ENCODE measurements at places on chromosomes 16 and 17.

- no peak for DNase-seq
Measured at GRCh38 chr16:4420505-4421105, 4.2 kb upstream of the CORO7 start.

GRCh38 chr17:1606352-1606985 is 22.2 kb downstream of the SLC43A2 start:
- no peak for DNase-seq

GRCh38 chr17:17693253-17694168 is 12.3 kb downstream of the RAI1 start:
- no peak for DNase-seq

DNA sequence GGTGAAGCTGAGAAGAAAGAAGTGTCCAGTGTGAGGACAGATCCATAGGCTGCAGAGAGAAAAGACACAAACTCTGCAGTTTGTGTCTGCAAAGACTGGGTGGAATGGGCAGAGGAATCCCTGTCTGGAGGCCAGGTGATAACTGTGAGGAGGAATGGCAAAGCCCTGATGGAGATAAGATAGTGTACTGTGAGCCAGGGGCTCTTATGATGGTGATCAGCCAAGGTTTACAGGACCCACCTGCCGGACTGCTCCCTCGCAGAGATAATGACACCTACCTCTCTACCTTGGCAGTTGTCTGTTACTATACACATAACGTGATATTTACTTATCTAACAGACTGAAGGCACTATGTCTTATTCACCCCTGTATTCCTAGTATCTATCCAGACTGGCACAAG is 92.6 kb upstream of the ASIC2 start:
- DNase-seq, result no peak

GRCh38 chr17:49013311-49014213 is 16.4 kb downstream of the IGF2BP1 start:
- no peak for DNase-seq

- no peak for DNase-seq
Measured at GRCh38 chr17:77456951-77457548, 316.3 kb downstream of the SEC14L1 start.

DNA sequence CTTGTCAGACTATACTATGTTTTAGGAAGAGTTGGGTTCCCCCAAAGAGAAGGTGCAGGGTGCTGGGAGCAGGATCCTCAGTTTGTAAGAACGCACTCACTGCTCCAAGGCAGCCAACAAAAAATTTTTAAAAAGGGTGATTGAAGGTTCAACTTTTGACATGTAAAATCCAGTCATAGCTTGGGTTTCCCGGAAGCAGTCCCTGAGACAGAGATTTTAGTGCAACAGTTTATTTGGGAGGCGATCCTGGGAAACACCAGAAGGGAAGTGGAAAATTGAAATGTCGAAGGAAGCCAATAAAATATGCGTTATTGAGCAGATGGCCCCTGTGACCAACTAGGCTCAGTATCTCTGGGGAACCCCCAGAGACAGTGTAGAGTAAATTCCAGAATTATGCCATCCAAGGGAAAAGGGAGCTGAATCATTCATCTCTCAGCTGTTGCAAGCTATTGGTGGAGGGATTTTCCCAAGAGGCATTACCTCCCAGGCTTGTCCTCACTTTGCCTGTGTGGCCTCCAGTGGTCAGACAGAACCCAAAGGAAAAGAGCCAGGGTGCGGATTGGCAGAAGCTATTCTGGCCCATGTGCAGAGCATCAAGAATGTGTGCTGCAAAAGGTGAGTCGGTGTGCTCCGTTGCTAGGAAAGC is 72.9 kb downstream of the HS3ST3B1 start:
- DNase-seq, result no peak

- DNase-seq, result no peak
Measured at GRCh38 chr16:28902909-28903308, 22.1 kb downstream of the RABEP2 start.

GRCh38 chr16:85466304-85466700 is 146.8 kb upstream of the GSE1 start:
- DNase-seq, result no peak

GRCh38 chr17:62154909-62155308 is 89.8 kb upstream of the MED13 start:
- no peak for DNase-seq

DNA sequence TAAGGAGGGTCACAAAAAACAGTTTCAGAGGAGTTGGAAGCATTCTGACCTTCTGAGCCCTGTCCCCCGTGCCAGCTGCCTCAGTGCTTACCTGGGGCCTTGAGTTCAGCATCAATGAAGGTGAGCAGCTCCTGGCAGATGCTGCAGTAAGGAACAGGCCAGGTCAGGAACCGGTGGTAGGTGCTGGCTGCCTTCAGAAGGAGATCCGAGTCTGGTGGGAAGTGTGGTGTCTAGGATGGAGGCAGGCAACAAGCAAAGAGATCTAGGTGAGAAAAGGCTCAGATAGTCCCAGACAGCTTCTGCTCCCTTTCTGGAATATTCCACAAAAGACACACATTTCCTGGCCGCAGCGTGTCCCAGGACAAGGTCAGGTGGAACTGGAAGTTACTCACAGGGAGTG is 37.2 kb upstream of the PIK3R6 start:
- DNase-seq, result no peak

GRCh38 chr17:65523411-65523810 is 38.0 kb downstream of the AXIN2 start:
- no peak for DNase-seq

- no peak for DNase-seq
Measured at GRCh38 chr16:67910158-67910557, 17.1 kb downstream of the PSKH1 start.

DNA sequence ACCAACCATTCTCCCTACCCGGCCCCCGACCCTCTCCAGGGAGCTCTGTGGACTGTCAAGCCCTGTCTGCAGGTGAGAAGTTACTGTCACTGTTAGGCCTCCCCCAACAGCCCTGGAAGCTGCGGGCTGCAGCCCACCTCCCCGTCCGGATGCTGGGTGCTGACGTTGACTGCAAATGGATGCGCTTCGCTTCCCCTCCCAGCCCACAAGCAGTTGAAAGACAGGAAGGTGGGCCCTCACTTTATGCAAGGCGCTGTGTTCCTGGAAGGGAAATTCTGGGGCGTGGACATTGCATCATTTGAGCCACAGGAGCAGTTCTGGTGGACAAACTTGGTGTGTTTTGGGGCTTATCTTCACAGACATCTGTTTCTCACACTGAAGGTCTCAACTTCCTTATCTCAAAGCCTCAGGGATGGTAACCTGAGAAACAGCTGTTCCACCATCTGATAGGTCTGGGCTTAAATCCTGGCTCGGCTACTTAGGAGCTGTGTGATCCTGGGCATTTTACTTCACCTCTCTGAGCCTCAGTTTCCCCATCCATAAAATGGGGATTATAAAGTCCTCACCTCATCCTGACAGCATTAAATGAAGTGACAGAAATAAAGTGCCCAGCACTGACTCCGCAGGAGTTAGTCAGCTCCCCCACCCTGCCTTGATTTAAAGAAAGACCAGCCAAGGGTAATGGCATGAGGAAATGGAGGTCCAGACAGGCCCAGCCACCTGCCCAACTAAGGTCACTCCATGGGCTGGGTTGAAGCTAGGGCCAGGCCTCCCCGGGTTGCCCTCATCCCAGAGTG is 4.6 kb upstream of the DRC7 start:
- no peak for DNase-seq

GRCh38 chr16:20744922-20745440 is 3.4 kb upstream of the THUMPD1 start:
- no peak for DNase-seq

GRCh38 chr17:69878661-69879060 is 196.4 kb upstream of the KCNJ16 start:
- no peak for DNase-seq

GRCh38 chr17:82949361-82949760 is 109.5 kb upstream of the ZNF750 start:
- DNase-seq, result no peak

DNA sequence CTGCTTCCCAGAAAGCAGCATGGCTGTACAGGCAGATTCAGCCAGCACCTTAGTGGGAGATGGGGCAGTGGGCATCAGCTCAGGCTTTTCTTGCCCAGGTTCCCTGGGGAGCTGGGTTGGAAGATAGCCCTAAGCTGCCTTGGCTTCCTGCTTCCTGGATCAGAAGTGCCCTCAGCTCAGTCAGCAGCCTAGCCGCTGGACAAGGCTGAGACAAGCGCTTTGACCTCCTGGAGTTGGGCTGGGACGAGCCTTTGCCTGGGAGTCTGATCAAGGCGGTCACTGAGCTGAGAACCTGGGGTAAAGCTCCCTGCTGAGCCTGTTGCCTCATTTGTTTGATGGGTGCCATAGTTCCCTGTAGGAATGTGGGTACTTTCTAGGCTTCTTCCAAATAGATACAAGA is 190.0 kb downstream of the RAB11FIP4 start:
- no peak for DNase-seq

DNA sequence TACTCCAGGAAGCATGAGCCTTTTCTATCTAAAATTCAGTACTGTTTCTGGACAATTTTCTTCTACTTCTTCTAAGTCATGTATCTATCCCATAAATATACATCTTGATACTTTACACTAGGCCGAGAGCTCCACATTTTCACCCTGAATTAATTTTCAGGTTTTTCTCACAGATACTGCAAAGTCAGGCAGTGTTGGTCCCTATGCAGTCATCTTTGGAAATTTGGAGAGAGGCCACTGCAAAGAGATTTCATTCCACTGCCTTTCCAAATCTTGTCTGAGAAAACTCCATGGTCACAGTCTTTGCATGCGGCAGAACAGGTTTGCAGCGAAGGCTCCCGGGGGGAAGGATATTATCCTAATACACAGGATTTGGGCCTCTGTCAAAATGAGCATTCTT is 28.2 kb downstream of the DUSP14 start:
- DNase-seq, result no peak

DNA sequence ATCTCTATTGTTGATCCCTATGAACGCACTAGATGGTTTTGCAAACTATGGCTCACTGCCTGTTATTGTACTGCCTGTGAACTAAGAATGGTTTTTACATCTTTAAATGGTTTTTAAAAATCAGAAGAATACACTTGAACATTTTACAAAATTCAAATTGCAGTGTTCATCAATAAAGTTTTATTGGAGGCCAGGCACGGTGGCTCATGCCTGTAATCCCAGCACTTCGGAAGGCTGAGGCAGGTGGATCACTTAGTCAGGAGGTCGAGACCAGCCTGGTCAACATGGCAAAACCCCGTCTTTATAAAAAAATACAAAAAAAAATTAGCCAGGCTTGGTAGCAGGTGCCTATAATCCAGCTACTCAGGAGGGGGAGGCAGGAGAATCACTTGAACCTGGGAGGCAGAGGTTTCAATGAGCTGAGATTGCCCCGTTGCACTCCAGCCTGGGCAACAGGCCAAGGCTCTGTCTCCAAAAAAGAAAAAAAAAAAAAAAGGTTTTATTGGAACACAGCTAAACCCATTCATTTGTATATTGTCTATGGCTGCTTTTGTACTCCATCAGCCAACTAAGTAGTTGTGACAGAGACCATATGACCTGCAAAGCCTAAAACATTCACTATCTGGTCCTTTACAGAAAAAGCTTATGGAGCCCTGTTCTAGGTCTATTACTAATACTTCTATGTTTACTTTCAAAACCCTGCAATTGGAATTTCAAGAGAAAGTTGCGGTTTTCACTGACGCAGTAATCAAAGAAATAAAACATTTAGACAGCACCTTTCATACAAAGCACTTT is 18.9 kb downstream of the IKZF3 start:
- DNase-seq, result no peak

DNA sequence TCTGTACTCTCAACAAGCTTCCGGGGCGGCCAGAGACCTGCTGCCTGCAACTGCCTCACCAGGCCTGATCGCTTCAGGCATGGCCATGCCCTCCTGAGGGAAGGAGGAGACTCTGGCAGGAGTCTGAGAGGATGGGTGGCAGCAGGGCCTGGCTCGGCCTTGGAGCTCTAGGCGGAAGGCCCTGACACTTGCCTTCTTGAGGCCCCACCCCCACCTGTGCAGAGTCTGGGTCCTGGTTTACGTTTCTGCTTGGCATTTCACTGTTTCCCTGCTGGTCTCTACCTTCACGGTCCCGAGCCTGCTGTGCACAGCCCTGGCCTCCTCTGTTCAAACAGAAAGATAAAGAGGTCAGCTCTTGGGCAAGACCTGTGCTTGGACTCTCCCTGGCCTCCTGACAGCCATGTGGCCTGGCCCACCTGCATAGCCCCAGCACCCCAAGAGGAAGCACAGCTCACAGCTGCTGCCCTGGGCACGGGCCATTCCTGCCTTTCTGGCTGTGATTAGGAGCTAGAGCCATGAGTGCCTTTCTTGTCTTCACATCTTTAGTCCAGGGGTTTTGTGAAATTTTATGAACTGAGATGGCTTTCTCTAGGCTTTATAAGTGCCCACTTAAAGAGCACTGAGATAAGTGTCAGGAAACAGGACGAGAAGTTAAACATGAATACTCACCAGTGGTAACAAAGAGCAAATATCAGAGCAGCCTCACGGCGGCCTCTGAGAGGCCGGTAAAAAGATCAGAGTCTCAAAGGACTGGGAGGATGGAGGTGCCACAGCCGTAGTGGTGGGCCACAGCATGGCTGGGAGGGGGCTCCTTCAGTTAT is 25.6 kb upstream of the MTSS2 start:
- no peak for DNase-seq

- DNase-seq, result peak; percentile 32
Measured at GRCh38 chr17:600576-601243, 113.9 kb downstream of the VPS53 start.

DNA sequence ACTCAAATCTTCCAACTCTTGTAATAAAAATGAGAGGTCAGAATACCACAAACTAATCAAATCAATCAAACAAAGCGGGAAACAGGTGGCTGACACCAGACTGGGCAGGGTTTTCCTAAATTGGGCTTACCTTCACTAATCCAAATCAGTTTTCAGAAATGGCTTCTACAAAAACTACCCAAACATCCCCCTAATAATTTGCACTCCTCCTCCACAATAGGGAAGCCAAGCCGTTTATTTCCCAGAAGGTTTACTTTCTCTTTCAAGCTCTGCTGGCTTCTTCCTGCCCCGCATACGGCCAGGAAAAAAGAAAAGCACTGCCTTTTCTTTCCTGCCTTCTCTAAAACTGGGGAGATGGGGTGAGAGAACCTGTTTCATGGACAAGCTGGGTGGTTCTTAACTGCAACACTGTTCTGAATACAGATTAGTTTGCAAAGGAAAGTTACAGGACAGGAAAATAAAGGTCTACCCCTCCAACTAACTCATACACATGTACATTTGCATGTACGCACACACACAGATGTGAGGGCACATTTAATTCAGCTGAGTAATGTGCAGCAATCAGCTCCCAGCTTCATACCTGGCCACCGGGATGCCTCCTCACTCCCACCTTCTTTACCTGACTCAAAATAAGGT is 9.2 kb downstream of the STAT3 start:
- DNase-seq, result no peak

DNA sequence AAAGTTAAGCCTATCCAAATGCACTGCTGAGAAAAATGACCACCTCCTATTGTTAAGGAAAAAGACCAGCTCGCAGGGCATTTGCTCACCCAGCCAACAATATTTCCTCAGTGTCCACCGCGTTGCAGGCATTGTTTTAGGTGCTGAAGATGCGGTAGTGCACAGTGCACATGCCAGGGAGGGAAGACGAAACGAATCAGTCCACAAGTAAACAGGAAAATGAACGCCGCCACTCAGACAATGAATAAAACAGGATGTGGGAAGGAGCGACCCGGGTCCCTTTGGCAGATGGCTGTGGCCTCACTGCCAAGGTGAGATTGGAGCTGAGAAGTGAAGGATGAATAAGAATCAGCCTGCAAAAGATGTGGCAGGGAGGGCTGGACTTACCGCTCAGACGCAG is 249.2 kb downstream of the FOXL1 start:
- no peak for DNase-seq
